ENCODE measurements at places on chromosomes 11 and 22.

DNA sequence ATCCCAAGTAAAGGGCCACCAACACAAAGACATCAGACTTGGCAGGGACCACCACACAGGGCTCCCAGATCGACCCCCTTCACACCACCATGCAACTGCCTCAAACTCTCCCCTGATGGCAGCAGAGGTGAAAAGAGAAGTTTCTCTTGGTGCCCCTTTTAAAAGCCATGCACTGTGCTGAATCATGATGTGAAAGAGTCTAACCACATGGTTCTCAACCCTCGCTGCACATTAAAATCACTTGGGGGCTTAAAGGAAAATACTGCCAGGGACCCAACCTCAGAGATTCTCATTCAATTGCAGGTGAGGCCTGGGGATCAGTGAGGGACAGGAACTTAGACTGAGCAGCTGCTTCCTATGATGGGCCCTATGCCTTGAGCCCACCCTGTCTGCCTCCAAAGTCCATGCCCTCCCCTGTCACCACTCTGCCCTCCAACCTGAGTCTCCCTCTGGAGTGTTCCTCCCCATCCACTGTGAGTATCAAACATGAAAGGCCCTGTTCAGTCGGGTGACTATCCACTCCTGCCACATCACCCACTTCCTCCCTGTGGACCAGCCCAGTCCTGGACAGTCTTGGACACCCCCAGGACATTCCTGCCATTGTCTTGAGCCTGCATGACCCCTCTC, 40.8 kb downstream of the PLEKHA7 start:
- no peak for DNase-seq

DNA sequence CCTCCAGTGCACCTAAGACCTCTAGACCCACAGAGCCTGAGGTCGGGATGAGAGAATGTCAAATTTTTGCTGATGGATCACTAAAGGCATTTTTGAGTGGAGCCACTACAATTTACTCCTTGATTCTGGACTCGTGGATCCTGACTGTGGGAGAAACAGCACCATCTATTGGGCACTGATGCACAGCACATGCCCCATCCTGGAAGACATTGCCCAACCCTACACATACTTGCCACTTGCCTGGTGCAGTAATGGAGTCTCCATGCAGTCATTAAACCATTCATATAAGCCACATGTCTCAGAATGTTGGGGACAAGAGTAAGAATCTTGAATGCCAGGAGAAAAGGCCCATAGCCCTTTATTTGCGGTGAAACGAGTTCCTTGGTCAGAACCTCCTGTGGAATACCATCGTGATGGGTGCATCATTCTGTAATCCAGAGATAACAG, 103.9 kb downstream of the GGTLC2 start:
- DNase-seq, result no peak

DNA sequence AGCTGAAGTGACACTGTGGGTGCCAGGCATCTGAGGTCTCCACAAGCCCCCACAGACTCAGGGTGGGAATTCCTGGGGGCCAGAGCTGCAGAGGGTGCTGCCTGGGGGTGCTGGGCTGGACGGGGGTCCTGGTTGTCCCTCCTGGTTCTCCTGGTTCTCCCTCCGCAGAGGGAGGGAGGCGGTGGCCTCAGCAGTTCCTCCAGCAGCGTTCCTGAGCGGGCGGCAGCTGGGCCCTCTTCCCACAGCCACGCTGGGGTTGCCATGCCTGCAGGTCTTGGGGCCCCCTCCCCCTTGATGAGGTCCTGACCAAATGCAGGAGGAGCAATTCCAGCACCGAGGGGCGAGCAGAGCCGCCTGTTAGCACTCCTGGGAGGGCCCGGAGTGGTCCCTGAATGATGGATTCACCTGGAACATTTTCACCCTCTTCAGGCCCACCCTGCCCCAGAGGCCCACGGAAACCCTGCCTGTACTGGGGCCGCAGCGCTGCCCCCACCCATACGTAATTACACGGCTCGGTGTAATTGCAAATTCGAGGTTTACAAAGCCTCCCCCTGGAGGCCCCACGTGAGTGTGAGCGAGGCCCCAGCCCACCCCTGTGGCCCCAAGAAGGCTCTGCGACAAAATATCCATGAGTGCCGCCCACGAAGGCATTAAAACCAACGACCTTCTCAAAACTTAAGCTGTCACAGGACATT, 635 bp downstream of the C11orf21 start:
- no peak for DNase-seq

GRCh38 chr11:11967669-11968510, 40.5 kb downstream of the DKK3 start:
- DNase-seq, result no peak

DNA sequence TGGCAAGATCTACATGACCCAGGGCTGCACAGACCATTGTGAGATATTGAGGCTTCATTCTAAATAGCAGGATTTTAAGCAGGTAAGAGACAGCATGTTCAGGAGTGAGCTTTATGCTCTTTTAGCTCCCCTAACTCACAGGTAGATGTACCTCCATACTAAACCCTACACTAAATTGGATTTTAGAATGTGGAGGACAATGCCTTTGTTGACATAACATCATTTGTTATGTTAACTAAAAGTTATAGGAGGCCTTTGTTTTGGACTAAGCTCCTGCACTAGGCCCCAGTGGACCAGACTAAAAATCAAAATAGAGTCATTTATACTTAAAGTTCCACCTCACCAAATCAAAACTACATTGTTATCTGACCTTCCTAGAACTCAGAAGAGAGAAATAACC, 6.8 kb downstream of the DDIAS start:
- no peak for DNase-seq

DNA sequence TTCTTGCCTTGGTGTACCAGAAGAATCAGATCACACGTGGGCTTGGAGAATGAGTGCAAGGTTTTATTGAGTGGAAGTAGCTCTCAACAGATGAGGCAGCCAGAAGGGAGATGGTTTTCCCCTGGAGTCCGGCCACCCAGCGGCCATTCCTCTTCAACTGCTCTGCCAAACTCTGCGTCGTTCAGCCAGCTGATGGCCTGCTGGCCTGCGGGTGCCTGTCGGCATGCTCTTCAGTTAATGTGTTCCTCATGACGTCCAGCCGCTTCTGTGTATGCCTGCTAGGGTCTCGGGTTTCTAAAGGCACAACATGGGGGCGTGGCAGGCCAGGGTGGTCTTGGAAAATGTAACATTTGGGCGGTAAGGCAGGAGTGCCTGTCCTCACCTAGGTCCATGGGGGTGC, 487.9 kb upstream of the LRRC4C start:
- no peak for DNase-seq

- DNase-seq, result no peak
Measured at GRCh38 chr22:42268852-42269410, 1.5 kb downstream of the TCF20 start.

DNA sequence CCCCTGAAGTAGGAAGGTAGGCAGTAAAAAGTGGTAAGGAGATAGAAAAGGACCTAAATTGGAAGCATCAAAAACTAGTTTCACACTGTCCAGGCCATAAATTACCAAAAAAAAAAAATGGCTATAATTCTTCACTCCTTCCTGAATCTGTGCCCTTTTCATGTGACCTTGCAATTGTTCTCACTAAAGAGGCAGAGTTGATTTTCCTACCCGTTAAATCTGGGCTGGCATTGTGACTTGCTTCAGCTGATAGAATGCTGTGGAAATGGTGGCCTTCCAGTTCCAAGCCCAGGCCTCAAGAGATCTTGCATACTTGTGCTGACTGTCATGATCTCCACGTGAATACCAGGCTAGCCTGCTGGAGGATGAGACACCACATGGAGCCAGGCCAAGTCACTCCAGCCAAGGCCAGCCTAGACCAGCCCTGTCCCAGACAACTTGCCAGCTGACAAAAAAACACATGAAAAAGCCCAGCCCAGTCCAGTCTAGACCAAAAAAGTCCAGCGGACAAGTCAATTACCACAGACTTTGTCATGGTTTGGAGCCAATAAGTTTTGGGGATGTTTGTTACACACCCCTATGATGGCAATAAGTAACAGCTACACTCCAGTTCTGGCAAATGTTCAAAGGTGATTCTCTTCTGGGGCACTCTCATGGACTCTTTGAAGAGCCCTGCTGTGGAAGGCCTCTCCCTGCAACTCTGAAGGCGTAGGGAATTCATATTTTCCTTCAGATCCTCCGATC, 51.4 kb upstream of the NUP50 start:
- no peak for DNase-seq

GRCh38 chr11:111634981-111635705, 32.9 kb downstream of the SIK2 start:
- DNase-seq, result no peak

GRCh38 chr11:65187146-65187675, 5.5 kb downstream of the CAPN1 start:
- DNase-seq, result no peak

DNA sequence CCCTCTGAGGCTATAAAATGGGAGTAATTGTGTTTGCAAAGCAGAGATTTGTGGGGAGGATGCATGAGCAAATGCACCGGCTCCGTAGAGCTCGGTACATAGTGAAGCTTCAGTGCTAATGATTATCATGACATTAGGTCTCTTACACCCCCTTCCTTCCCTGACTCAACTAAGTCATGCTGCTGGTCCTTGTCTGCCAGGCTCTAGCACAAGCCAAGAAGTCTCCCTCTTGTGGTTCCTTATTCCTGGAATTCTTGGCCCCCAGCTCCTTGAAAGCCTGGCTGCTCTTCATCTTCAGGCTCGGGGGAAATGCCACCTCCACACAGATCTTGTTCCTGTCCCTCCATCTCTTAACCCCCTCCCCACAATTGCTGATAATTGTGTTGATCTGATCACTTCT, 45.7 kb upstream of the SYT13 start:
- no peak for DNase-seq

- DNase-seq, result no peak
Measured at GRCh38 chr11:36657610-36658267, 59.7 kb upstream of the RAG2 start.

- no peak for DNase-seq
Measured at GRCh38 chr11:71193431-71193830, 58.9 kb downstream of the SHANK2 start.

- no peak for DNase-seq
Measured at GRCh38 chr22:17675584-17675983, 37.0 kb downstream of the BCL2L13 start.

DNA sequence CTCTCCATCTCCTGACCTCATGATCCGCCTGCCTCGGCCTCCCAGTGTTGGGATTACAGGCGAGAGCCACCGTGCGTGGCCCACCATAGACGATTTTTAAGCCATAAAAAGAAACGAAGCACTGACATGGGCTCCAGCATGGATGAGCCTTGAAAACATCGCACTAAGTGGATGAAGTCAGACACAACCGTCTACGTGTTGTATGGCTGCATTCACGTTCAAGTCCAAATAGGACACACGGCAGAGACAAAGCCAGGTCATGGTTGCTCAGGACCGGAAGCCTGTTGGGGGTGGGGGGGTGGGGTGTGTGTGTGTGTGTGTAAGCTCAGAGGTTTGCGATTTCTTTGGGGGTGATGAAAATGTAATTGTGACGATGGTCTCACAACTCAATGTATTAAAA, 10.0 kb downstream of the RRP7A start:
- DNase-seq, result no peak

- no peak for DNase-seq
Measured at GRCh38 chr11:69476509-69476961, 4.9 kb upstream of the LINC01488 start.

- DNase-seq, result no peak
Measured at GRCh38 chr11:128331317-128331716, 256.0 kb downstream of the ETS1 start.

DNA sequence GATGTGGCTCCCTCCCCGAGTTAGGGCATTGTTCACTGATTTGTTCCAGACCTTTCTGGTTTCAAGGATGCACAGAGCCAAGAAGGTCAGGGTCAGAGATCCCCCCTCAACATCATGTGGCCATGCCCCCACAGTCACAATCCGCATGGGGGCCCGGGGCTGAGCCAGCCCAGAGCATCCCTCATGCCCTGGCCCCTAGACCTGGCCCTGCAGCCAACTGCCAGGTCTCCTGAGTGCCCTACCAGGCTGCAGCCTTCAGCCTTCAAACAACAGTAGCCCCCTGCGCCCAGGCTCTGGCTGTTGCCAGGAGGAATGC, 142.4 kb downstream of the CRYBB2 start:
- DNase-seq, result no peak

DNA sequence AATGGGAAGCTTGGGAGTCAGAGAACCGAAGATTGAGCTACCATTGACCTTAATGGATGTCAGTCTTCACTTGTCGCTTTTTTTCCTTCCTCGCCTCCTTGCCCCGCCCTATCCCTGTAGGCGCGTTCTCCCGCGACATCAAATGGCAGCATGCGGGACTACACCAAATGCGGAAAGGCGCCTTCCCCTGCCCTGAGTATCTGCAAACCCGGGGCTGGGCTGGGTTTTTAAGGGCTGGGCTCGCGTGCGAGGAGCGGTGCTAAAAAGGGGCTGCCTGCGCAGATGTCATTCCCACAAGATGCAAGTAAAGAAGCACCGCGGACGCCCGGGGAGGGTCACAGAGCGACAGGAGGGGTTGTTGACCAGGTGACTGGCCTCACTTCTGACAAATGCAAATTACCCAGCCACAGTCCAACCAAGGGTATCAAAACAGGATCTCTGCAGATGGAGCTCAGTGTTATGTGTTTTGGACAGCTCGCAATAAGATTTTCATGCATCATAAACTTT, 4.7 kb upstream of the FAM111B start:
- DNase-seq, result no peak

DNA sequence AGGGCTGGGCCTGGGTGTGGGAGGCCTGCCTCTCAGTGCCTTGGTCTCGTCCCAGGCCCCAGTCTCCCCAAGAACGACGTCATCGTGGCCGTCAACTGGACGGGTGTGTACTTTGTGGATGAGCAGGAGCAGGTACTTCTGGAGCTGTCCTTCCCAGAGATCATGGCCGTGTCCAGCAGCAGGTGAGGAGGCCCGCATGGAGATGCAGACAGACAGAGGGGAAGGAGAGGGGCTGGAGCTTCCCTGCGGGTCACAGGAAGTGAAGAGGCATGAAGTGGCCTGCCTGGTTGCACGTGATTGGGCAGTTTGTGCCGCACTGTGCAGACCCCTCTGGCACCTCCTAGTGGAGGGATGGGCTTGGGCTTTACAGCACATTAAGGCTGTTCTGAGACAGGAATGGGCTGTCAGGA, 70.4 kb downstream of the MYO7A start:
- DNase-seq, result peak; percentile 78

DNA sequence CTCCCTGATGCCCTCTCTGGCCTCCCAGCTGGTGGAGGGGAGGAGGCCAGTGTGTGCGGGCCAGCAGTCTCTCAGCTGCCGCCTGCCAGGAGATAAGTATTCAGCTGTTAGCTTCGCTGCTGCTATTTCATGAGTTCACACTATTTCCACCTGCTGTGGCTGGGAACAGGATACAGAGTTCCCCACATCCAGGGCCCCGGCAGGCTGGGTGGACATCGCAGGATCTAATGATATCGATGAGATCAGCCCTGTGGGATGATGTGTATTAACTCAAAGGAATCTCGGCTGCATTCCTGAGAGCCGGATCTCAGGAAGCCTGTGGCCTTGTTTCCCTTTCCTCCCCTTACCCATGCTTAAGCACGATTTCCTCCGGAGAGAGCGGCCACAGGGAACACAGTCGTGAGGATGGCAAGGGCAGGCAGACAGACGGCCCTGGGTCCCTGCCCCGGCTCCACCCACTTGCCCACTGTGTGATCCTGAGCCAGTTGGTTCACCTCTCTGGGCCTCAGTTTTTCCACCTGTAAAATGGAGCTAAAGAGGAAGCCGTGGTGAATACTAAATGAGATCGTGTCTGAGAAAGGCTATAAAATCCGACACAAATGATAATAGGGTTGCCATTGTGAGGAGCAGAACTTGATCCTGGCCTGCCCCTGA, 6.5 kb upstream of the PVALB start:
- no peak for DNase-seq

All from CMK (cell line).